ENCODE measurements at places on chromosomes 5 and 9.

- no peak for DNase-seq
These were observed 18.6 kb downstream of the CETN3 start for GRCh38 chr5:90390928-90391327.

GRCh38 chr5:135331612-135332011 lies 67.4 kb downstream of the MACROH2A1 start:
- no peak for DNase-seq

DNA sequence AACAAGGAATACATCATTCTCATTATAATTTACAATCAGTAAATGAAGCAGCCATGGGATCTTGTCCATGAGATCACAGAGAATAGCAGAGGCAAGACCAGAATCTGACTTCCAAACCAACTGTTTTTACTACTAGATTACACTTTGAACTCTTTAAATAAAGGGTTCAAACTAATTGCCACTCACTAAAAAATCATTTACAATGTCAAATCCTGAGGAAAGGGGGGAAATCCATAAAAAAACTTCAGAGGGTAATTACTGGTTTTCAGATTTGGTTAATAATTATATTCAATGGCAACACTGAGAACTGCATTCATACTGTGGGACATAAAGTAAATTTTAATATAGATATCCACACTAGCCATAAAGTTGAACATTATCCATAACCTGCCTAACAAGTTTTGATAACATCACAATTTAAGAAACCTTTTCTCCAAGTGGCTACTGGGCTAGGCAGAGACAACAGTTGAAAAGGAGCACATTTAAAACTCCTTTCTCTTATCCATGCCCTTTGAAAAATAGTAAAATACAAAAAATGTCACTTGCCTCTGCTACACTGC lies 15.9 kb downstream of the PLPP1 start:
- DNase-seq: no peak

DNA sequence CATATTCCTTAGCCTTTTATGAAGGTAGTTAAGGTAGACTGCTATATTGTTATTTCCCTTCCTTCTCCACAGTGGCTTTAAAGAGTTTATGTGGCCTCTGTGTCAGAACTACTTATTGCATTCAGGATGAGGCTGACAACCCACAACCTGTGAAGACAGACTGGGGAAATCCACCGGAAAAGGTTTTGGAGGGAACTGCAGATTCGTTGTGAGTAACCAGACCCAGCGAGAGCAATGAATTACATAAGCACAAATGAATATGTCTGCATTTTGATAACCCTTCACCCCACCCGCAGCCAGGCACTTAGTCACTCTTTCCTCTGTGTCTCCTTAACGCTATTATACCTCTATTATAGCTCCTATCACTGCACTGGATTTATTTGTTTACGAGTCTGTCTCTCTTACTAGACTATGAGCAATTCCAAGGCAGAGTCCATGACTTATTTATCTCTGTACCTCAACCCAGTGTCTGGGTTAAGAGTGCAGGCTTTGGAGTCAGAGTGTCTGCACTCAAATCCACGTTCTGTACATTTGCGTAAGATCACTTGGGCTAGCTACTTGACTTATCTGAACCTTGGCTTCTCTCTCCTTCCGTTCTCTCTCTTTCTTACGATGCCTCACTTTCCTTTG lies 19.2 kb downstream of the KCTD16 start:
- DNase-seq: no peak
